ENCODE measurements at places on chromosomes 2 and 18. TPM values are rescaled to one million over a fixed set of nuclear protein-coding genes. Genes with fewer than 3 reads are reported as not detected.

DNA sequence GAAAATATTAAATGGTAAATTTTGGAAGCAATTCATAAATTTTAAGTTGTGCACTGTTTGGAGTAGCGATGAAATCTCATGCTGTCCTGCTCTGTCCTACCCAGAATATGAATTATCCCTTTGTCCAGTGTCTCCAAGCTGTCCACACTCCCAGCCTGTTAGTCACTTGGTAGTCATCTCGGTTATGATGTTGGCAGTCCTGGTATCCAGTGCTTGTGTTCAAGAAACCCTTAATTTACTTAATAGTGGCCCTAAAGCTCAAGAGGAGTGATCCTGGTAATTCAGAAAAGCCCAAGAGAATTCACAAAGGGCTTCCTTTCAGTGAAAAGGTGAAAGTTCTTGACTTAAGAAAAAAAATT lies 71.8 kb upstream of the STAM2 start:
- no peak for DNase-seq

SLC9A4 gene
- 8.1 TPM for polyA plus RNA-seq

ACTG2 gene
- polyA plus RNA-seq: 0.64 TPM

DNA sequence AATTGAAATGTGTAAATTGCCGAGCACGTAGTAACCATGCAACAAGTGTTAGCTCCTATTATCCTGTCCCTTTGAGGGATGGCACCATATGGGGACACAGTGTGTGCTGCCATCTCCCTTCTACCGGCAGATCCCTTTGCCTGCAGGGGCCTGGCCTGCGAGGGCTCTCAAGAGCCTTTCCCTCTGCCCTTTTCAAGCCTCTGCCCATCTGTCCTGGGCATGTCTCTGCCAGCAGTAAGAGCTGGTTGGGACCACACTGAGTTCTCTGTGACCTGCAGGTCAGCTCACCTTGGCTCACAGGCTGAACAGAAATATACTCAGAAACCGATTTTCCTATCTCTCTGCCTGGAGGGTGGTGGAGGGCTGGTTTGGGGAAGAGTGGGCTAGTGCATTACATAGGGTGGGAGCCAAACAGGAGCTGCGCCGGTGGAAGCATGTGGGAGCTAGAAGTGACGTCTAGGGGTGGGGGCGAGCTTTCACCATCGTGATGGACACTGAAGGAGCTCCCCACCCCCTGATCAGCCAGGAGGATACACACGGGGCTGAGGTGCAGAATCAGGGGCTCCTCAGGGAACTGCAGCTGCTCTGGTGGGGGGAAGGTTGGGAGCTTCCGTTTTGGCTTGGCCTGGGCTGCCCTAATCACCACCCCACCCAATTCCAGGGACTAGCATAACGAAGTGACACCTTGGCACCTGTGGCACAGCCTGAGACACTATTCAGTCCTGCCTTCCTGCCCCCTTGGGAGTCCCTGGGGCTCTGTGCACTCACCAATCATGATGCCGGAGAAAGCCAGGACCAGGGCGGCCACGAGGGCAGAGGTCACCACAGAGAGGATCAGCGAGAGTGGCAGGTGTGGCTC lies 109.7 kb downstream of the CLIP4 start:
- no peak for DNase-seq

PROC gene
- 3.2 TPM for polyA plus RNA-seq

All from right renal cortex interstitium (tissue), 3 donors.